ENCODE measurements at places on chromosomes 13 and 19.

DNA sequence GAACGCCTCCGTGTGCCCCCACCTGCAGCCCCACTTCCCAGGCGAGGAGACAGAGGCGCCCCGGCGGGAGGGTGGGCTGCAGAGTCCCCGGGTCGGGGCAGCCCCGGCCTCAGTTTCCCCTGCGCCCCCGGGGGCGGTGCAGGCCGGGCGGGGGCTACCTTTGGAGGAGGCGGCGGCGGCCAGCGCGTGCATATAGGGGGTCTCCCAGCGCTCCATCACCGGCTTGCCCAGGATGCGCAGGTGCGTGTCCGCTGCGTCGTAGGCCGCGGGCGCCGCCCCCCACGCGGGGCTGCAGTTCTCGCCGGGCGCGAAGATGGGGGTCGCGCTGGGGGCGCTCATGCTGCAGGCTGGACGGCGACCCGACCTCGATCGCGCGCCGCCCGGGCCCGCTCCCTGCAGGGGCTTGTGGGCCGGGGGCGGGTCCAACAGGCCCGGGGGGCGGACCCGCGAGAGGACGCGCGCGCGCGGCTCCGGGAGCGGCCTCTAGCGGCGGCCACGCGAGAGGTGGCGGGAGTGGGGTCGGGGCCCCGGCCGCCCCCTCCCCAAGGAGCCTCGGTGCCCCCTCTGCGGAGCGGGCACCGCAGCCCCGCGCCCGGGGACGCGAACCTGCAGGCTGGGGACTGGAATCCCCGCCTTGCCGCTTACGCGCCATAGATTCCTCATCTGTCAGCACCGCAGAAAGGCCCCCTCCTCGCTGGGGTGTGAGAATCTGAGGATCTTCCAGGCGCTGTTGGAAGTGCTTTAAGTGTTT, at the start of gene GAMT:
Gene GAMT, minus strand, starts transcription at position 405 of the 751 bp plus-strand sequence. Its CDS starts 66 bp downstream, at position 339.
- DNase-seq, result peak; percentile 42

DNA sequence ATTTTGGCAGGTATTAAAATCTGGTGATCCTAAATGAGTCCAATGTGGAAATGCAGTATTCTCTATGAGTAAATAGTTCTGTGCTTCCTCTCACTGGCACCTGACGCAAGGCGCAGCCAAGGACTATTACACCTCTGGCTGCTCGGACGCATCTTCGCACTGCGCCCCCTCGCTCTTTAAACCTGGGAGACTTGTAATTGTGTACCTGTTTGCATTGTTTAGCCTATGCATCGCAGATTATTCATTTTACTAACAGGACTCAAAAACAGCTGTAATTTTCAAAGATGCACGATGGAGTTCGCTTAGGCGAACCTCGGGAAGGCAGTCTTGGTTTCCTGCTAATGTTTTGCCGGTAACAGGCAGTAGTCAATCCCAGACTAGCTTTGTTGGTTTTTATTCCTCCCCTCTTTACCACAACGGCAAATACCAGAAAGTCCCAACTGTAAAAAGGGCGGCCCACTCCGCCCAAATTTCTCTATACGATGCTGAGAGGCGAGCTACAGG, 113.2 kb downstream of the KCNRG start:
- DNase-seq, result no peak

GRCh38 chr19:11205939-11206570, 8.7 kb upstream of the KANK2 start:
- DNase-seq, result no peak

DNA sequence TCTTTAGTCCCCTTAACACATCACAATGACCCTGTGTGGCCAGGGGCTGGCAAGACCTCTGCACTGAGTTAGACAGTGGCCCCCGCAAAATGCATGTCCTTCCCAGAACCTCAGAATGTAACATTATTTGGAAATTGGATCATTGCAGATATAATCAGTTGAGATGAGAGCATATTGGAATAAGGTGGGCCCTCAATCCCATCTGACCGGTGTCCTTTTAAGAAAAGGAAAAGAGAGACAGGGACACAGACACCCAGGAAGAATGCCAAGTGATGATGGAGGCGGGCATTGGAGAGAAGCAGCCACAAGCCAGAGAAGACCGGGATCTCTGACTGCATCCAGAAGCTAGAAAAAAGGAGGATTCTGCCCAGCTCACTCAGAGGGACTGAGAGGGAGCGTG, 1.8 kb downstream of the FAM187B start:
- DNase-seq, result no peak

DNA sequence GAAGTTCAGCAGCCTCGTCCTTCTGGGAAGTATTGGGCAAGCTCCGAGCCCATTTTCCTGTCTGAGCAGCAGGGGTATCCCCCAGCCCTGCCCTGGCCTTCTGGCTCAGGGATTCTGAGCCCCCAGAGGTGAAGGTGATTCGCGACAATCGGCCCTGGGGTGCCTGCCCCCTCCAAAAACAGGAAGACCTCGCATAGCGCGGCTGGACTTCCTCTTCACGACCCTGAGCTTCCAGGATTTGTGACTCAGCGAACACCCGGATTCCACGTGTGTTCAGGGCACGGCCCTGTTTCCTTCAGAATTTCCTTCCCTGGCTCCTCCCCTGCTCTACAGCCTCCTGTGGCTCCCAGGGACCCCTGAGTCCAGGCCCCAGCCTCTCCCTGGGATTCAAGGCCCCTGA, at the start of gene SEMA6B:
Gene SEMA6B, minus strand, starts transcription at position 116 of the 400 bp plus-strand sequence. CDS start 1,227 bp downstream, outside the sequence.
- no peak for DNase-seq

DNA sequence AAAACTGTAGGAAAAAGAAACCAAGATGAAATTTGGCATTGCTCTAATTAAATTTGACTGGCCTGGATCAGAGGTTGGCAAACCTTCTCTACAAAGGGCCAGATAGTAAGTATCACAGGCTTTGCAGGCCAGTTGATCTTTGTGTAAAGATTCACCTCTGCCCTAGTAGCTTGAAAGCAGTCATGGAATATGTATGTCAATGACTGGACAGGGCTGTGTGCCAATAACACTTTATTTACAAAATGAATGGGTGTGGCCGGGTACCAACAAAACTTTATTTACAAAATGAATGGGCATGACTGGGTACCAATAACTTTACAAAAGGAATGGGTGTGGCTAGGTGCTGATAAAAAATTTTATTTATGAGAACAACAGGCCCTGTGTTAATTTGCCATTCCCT, 20.0 kb downstream of the SIN3B start:
- no peak for DNase-seq

GRCh38 chr13:102657630-102658029, 37.2 kb downstream of the METTL21C start:
- no peak for DNase-seq

DNA sequence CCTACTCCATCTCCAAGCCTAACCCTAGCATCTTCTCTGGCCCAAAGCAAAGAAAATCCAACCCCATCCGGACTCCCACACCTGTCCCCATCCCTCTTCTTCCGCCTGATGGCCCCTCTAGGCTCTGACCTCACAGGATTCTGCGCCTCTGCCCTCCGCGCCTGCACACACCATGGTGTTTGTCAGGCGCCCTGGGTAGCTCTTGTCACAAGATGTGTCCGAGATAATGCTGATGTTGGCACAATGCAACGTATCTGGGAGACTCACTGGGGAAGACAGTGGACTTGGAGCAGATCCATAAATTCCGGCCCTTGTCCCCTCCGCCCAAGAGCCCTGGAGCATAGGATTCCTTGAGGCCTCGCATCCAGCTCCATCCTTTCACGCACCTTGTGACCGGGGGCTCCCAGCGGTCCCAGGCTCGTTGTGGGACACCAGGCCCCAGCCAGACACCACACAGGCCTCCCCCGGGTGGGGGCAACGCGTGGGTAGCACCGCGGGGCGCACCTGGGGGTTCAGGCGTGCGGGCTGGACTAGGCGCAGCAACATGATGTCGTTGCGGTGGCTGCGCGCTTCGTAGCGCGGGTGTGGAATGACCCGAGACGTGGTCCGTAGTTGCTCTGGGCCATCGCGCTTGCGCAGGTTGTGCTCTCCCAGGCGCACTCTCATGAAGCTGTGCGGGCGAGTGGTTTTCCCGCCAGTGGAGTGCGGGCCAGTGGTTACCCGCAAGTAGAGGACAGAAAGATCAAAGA, 3.1 kb upstream of the KLK1 start:
- no peak for DNase-seq

- DNase-seq, result no peak
Observed at GRCh38 chr13:33229446-33230177, 55.9 kb downstream of the STARD13 start.

- no peak for DNase-seq
Observed at GRCh38 chr13:40787062-40787461, 2.3 kb upstream of the SLC25A15 start.

GRCh38 chr19:34337739-34338138, 27.3 kb upstream of the GPI start:
- no peak for DNase-seq

GRCh38 chr13:20291037-20291436, 58.9 kb upstream of the GJB6 start:
- no peak for DNase-seq

DNA sequence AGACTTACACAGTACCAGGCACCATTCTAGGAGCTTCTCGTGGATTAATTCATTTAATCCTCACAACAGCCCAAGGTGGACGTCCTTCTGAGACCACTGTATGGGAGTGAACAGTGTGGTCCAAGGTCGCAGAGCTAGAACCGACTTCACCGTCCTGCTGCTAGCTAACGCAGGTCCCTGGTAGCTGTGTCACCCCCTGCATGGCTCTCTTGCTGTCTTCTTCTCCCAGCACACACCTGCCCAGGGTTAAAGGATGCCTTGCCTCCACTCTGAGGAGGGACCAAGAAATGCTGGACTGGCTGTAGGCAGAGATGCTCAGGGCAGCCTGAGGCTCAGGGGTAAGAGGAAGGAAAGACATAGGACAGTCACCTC, 3.0 kb downstream of the AKT2 start:
- DNase-seq, result no peak

- peak; percentile 44 for DNase-seq
Observed at GRCh38 chr19:42066075-42066754, 3.8 kb downstream of the GRIK5 start.

- DNase-seq, result no peak
Observed at GRCh38 chr13:52414963-52415362, 9.0 kb upstream of the THSD1 start.

- DNase-seq, result no peak
Observed at GRCh38 chr13:77583581-77583980, 48.1 kb downstream of the SCEL start.

DNA sequence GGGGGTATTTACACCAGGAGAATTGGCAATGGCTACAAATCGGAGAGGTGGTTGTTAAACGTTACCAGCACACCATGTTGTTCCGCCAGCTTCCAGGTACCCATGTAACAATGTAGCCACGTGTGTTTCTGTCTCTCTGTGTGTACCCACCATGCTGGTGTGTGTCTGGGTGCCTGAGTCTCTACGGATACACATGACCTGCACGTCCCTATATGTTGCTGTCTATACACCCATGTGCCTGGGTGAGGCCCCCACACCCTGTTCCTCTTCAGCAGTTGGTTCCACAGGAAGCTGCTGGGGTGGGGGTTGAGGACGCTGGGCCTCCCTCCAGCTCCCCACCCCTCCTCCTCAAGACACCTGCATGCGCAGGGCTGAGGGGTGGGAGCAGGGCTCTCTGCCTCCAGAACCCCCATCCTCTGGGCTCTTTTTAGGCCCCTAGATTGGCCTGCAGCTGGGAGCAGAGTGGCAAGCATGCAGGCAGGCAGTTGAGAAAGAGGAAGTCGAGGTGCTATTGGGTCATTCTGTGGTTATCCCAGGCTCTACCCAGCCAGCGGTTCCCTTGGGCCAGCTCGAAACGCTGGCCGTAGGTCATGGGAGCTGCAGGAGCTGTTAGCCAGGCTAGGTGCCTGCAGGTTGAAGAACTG, at the start of gene ARHGEF18:
Gene ARHGEF18, plus strand, starts transcription at position 351 of the 644 bp plus-strand sequence. CDS start 13,954 bp downstream, outside the sequence.
- DNase-seq, result no peak

DNA sequence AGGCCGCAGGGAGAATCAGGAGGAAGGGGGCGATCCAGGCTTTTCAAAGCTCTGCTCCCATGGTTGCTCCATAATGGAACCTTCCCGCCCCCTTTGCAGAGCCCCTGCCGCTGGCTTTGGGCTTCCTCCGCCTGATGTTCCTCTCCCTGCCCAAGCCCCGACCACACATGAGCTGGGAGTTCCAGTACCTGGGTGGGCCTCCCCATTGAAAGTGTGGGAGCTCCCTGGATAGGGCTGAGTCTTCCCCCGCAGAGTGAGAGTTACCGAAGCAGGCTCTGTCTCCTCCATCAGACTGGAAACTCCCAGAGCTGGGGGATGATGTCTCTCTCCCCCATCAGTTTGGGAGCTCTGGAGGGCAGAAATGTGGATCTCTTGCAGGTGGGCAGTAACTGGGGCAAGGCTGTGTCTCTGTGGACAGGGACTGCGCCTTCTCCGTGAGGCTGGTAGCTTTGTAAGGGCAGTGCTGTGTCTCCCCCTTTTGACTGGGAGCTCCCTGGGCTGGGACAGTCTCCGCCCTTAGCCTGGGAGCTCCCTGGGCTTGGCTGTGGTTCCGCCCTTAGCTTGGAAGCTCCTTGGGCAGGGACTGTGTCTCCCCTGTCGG, 722 bp downstream of the DCAF15 start:
- no peak for DNase-seq

DNA sequence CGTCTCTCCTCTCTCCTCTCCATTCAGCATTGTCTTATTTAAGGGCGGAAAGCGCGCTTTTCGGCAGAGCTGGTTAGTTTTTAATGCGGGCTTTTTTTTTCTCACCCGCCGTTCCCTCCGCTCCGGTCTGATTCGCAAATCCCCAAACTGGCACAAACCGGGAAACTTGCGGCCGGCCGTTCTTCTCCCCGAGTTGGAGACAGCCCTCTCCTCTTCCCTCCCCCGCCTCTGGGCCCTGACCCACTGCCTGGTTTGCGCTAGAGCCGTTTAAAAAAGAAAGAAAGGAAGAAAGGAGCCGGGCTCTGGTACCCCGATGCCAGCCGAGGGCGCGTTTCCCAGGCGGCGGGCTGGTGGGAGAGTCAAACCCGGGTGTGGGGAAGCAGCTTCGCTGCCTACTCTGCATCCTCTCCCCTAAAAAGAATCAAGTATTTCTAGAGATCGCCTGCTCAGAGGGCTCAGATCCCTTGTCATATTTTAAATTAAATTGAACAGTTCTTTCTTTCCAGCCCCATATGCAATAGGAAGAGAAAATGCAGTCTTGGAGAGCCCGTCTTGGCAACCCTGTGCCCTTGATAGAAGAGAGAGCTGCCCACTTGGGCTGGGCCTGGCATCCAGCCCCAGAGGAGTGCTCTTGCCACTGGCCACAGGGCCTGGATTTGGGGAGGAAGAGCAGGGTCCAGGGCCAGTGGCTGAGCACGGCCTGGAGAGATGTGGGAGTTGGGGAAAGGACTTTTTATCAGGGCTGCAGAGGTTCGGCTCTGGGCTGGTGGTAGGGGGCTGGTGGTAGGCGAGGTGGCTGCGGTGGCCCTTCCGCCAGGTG, 19.0 kb downstream of the NFIX start:
- no peak for DNase-seq

GRCh38 chr19:7883796-7884570, 4.3 kb upstream of the LRRC8E start:
- DNase-seq, result no peak

GRCh38 chr13:76764429-76764828, 121.8 kb downstream of the KCTD12 start:
- DNase-seq, result no peak

All from NCI-H1436 (cell line).